Bronchial smooth muscle cell (primary cell): ENCODE measurements at places on chromosomes 2 and 18. TPM values are rescaled to one million over a fixed set of nuclear protein-coding genes. Genes with fewer than 3 reads are reported as not detected.

CCBE1 gene
- total RNA-seq = 14.2 and 24.9 TPM in 2 replicates

PARD3B gene
- 6.6 and 17.0 TPM in 2 replicates for total RNA-seq

CYP27A1 gene
- 26.2 and 36.0 TPM in 2 replicates for total RNA-seq

FAM124B gene
- total RNA-seq = under 0.01 and 0.16 TPM in 2 replicates

ALPG gene
- total RNA-seq = not detected in 2 replicates

CENPA gene
- total RNA-seq = 0.26 and 1.6 TPM in 2 replicates

SCG2 gene
- 0.09 and 0.63 TPM in 2 replicates for total RNA-seq

LYPD6B gene
- 0.32 TPM in 1 of 2 replicates, not detected in the other for total RNA-seq

ACADL gene
- under 0.01 and 0.26 TPM in 2 replicates for total RNA-seq

SULT1C4 gene
- 0.16 TPM in 1 of 2 replicates, not detected in the other for total RNA-seq

RAD51AP2 gene
- total RNA-seq = not detected in 2 replicates

KCNG2 gene
- total RNA-seq = 0.32 and 1.9 TPM in 2 replicates

ALLC gene
- total RNA-seq = not detected in 2 replicates

SP5 gene
- not detected in 2 replicates for total RNA-seq

ANKRD29 gene
- total RNA-seq = 5.9 and 9.8 TPM in 2 replicates

EIF2AK3 gene
- 22.9 and 24.5 TPM in 2 replicates for total RNA-seq

LIPT1 gene
- 5.2 and 6.4 TPM in 2 replicates for total RNA-seq

AGBL5 gene
- total RNA-seq = 18.1 and 20.3 TPM in 2 replicates

DYNAP gene
- not detected in 2 replicates for total RNA-seq

KCNK3 gene
- total RNA-seq = under 0.01 TPM in 1 of 2 replicates, not detected in the other

KCTD1 gene
- total RNA-seq = 5.5 and 7.2 TPM in 2 replicates

QPCT gene
- total RNA-seq = 1.9 and 8.8 TPM in 2 replicates

PIEZO2 gene
- 1.3 and 3.3 TPM in 2 replicates for total RNA-seq

ASXL3 gene
- total RNA-seq = under 0.01 and 0.69 TPM in 2 replicates

ALK gene
- under 0.01 and 0.16 TPM in 2 replicates for total RNA-seq

PSMD14 gene
- 52.3 and 64.9 TPM in 2 replicates for total RNA-seq

IL1RL1 gene
- total RNA-seq = 0.17 and 0.32 TPM in 2 replicates

CABLES1 gene
- total RNA-seq = 16.8 and 20.5 TPM in 2 replicates
